ENCODE measurements at places on chromosomes 4 and X.
A peak's percentile ranks its signal among the peaks of the same experiment; 100 is the strongest.

- no peak for DNase-seq
Observed at GRCh38 chr4:110680265-110680664, 57.4 kb upstream of the PITX2 start.

GRCh38 chr4:186227744-186228513 is 622 bp downstream of the KLKB1 start:
- no peak for DNase-seq

GRCh38 chr4:24668956-24669355 is 84.6 kb upstream of the DHX15 start:
- DNase-seq = no peak

DNA sequence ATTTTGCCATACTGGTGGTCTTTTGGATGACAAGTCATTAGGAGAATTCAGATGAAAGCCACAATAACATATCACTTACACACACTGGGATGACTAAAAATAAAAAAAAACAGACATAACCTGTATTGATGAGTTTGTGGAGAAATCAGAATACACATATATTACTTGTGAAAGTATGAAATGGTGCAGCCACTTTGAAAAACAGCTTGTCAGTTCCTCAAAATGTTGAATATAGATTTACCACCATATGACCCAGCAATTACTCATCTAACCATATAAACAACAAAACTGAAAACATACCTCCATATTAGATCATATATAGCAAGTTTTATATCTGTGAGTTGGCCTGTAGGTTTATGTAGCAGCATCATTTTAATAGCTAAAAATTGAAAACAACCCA is 608.7 kb downstream of the TLL1 start:
- no peak for DNase-seq

GRCh38 chrX:139692506-139692849 is 15.5 kb downstream of the MCF2 start:
- no peak for DNase-seq

GRCh38 chrX:23729214-23729613 is 13.9 kb downstream of the ACOT9 start:
- no peak for DNase-seq

DNA sequence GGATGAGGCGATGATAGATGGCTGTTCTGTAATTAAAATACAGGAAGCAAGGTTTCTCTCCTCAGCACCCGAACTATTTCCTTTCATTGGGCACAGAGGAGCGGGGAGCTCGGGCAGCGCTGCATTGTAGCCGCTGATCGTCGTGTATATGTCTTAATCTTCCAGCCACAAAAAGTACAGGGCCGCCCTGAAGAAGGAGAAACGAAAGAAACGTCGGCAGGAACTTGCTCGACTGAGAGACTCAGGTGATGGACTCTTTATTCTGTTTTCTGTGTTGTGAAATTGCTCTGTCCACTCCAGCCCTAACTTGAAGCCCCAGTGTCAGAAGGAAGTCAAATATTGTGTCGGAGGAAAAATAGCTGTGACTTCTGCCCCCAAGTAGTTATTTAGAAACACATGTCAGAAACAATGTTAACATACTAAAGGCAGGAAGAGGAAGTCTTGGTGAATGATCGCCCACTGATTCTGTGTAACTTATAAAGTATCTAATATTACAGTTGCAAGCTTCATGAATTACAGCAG is 546 bp downstream of the ZRSR2 start:
- no peak for DNase-seq

GRCh38 chr4:90030953-90031352 is 96.2 kb upstream of the CCSER1 start:
- no peak for DNase-seq

GRCh38 chrX:37684426-37684825 is 1.2 kb upstream of the XK start:
- no peak for DNase-seq

DNA sequence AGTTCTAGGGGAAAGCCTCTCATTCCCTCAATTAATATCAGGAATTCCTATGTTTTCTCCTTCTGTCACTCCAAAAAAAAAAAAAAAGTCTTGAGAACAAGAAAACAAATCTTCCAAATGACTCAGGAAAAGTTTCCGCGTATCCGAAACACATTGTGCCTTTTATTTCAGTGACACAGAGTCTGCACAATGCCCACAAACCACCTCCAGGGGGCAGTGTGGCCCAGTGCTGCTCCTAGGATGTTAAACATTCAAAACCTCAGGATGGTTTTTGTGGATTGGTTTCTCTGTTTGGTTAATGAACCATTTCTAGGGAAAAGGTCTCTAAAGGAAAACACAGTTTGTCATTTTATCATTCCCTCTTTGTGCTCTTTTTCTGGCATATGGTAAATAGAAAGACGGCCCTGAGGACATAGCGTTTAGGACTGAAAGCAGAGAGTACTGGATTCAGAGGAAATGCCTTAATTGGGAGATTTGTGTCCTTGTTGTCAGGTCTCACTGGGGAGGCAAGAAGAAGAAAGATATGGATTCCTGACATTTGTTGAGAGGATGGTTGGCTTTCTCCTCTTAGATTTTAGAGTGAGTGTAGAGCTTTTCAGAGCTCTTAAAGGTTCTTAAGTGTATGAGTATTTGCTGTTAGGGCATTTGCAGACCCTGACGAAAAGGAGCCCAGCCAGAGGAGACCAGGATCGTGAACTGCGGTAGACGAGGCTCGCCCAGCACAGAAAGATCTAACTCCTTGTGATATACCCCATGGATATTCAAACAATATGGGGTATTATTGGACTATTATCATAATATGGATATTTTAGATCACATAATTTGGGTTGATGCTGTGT is 65.7 kb upstream of the MAP9 start:
- peak; percentile 3 for DNase-seq

Measured in stimulated activated CD4-positive, alpha-beta T cell treated with anti-CD3 and anti-CD28 coated beads, TNF-alpha, amount 100 ng/mL, for 4 hours (primary cell).